ENCODE measurements at places on chromosomes 16 and 17.

GRCh38 chr16:11291091-11291703 is 10.1 kb upstream of the PRM1 start:
- DNase-seq: no peak

GRCh38 chr17:8110907-8111306 is 7.4 kb downstream of the ALOXE3 start:
- no peak for DNase-seq

DNA sequence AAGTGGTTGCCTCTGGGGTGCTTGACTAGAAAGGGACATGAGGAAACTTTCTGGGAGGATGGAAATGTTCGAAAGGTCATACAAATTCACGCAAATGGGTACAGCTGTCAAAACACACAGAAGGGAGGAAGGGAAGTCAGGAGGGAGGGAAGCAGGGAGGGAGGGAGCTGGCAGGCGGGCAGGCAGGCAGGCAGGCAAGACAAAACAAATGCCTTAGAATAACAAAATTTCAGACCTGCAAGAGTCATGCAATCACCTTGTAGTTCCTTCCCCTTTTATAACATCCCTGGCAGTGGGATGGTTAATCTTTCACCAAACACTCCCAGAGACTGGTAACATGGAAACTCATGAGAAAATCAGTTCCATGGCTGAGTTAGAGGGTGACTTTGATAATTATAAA is 189.2 kb downstream of the STX8 start:
- DNase-seq: no peak

DNA sequence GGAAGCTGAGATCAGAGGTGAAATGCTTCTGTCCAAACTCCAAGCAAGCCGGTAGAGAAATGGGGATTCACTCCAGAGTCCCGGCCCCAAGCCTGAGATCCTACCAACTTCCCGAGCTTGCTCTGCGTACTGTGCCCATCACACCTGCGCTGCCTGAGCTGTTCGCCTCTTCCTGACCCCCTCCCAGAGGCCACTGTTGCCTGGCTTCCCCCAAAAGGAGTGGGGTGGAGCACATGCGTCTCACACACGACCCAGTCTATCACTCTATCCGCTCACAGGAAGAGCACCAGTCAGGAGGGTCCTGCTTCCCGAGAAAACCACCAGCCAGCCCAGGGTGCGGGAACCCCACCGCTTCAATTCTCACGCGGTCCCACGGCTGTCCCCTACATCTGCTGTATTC is 13.5 kb upstream of the C16orf95 start:
- no peak for DNase-seq

DNA sequence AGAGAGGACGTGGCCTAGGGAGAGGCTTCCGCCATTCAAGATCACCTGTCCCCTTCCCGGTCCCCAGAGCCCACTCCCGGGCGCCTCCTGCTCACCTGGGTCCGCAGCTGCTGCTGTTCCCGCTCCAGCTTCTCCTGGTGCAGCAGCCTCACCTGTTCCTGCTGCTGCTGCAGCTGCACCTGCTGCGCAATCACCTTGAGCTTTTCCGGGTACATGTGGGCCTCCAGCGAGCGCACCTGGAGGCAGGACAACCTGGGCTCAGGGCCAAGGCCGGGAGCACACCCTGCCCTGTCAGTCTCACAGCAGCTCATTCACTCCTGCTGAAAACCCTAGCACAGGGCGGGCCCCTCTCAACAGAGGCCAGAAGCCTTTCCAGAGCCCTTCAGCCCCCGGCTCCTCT is 12.5 kb downstream of the TFAP4 start:
- DNase-seq: no peak

- no peak for DNase-seq
Observed at GRCh38 chr17:46082257-46082656, 83.2 kb downstream of the STH start.

- no peak for DNase-seq
Observed at GRCh38 chr16:31344712-31345111, 10.3 kb upstream of the ITGAX start.

DNA sequence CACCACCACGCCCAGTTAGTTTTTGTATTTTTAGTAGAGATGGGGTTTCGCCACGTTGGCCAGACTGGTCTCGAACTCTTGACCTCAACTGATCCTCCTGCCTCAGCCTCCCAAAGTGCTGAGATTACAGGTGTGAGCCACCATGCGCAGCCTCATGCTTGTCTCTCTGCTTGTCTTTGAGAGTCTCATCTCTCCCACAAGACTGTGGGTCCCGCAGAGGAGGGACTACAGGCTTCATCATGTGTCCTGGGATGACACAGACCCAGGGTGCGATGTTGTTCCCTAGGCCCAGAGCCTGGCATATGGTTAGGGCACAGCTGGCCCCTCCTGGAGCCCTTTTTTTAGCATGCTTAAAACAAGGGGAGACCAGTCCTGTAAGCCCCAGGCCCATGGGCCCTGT is 101.9 kb downstream of the NDE1 start:
- no peak for DNase-seq

- no peak for DNase-seq
Observed at GRCh38 chr16:50448522-50448921, 79.7 kb upstream of the BRD7 start.

- DNase-seq: no peak
Observed at GRCh38 chr16:65547772-65548446, 426.0 kb upstream of the CDH11 start.

DNA sequence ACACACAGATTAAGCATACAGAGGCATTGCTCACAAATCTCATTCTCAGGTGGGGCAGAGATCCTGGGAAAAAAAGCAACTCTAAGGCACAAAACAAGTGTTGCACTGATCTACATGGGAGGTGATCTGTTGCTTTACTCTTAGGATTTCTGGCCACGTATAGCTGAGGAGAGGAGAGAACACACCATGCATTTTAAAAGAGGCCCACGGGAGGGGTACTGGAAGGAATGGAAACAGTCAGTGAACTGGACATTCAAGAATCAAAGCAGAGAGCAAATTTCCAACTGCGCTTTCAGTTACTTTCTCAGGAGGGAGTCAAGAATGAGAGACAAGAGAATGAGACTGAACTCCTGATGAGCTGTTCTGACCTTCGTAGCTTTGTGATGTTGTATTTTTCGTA is 1105.9 kb downstream of the CDH8 start:
- no peak for DNase-seq

DNA sequence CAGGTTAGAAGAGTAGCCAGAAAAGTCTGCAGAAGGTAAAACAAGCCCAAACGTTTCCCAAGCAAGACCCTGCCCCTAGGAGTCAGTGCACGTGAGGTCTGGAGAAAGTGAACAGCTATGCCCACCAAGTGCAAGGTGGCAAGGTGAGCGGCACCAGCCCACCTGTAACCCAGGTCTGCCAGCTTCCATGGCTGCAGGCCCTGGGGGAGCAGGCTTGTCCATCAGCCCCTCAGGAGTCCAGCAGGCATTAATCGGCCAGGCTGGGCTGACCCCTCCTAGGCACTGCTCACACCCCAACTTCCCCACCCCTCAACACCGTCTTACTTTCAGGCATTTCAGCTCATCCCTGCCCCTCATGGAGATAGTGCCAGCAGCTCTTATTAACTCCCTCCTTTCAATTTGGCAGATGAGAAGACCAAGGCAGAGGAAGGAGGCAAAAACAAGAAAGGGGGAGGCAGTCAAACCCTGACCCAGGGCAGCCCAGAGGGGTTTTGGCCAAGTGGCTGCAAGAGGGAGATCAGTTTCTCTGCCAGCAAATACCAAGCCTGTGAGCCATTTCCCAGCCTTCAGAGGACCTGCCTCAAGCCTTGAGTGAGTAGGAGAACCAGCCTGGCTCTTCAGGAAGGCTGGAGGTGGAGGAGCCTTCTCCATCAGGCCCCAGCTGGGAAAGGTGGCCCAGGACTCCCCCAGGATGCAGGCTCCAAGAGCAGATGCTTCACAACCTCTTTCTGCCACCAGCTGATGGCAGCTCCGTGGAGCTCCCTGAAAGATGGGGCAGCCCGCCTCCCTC is 14.7 kb downstream of the BEAN1 start:
- no peak for DNase-seq

DNA sequence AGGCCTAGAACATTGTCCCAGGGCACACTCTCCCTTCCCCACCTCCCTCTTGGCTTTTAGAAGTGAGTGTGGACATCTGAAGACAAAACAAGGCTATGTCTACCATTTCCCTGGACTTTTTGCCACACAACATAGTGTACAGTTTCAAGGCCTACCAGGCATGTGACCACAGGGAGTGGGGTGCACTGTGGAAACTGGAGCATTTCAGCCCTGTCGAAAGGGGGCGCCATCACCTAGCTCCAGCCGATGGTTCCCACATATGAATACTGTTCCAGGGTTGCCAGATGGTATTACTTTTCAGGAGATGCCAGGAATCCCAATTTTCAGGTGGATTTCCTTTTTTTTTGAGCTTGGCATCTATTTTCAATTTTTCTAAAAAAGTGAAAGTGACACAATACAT is 140.7 kb downstream of the KATNIP start:
- no peak for DNase-seq

- DNase-seq: no peak
Observed at GRCh38 chr16:75862098-75862386, 135.8 kb upstream of the CPHXL start.

DNA sequence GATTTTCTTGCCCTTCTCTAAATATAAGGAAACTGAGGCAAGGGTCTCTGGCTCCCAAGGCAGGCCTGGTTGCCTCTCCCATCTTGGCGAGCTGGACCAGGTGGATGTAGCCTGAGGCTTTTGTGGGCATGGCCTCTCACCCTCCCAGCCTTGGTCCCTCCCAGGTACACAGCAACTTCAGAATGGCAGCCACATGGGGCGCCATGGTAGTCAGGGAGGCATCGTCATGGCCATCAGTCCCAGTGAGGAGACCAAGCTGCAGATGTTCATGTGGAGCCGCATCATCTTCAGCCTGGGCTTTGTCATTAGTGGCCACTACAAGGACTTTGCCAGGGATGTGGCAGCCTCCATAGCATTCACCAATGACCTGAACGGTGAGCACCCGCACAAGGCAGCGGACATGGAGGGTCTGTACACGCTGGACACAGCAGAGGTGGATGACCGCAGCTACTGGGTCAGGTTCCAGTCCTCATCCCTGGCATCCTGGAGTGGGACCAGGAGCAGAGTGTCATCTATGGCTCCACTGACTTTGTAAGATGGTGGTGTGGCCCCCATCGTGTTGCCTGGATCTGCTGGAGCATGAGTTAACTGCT is 165.8 kb upstream of the ZNF267 start:
- no peak for DNase-seq

All from naive thymus-derived CD8-positive, alpha-beta T cell (primary cell).